ENCODE measurements at places on chromosomes 4 and X. TPM values are rescaled to one million over a fixed set of nuclear protein-coding genes. Genes with fewer than 3 reads are reported as not detected.

IQSEC2 gene
- 13.0 TPM for total RNA-seq

PRSS12 gene
- total RNA-seq, result 0.57 TPM

MAGIX gene
- total RNA-seq, result 0.17 TPM

TAF7L gene
- total RNA-seq, result 0.17 TPM

DTHD1 gene
- 0.68 TPM for total RNA-seq

HSPA4L gene
- 1.5 TPM for total RNA-seq

GAGE12J gene
- not detected for total RNA-seq

MAGEA1 gene
- total RNA-seq, result not detected

ARMCX5 gene
- total RNA-seq, result 8.2 TPM

ATP2B3 gene
- not detected for total RNA-seq

SPANXD gene
- not detected for total RNA-seq

BEND4 gene
- not detected for total RNA-seq

LIMCH1 gene
- 40.3 TPM for total RNA-seq

ZFX gene
- total RNA-seq, result 39.2 TPM

MAGEA2 gene
- total RNA-seq, result not detected

NOX1 gene
- total RNA-seq, result not detected

CFI gene
- 13.4 TPM for total RNA-seq

DDX53 gene
- total RNA-seq, result not detected

GATA1 gene
- total RNA-seq, result 0.44 TPM

NLRP2B gene
- total RNA-seq, result not detected

CXCL8 gene
- 0.38 TPM for total RNA-seq

MORC4 gene
- total RNA-seq, result 18.5 TPM

ODAM gene
- not detected for total RNA-seq

PDZD4 gene
- 1.3 TPM for total RNA-seq

SLITRK4 gene
- 46.6 TPM for total RNA-seq

TCP11X2 gene
- total RNA-seq, result not detected

HPGDS gene
- 0.57 TPM for total RNA-seq

CXorf51A gene
- total RNA-seq, result not detected

SLC10A6 gene
- total RNA-seq, result 16.3 TPM

HS6ST2 gene
- total RNA-seq, result 0.34 TPM

AVPR2 gene
- 5.3 TPM for total RNA-seq

SLITRK2 gene
- 1.3 TPM for total RNA-seq

CT55 gene
- not detected for total RNA-seq

CNKSR2 gene
- total RNA-seq, result 8.0 TPM

PPARGC1A gene
- total RNA-seq, result 4.2 TPM

NUDT10 gene
- total RNA-seq, result 0.88 TPM

SYN1 gene
- total RNA-seq, result 0.19 TPM

TMEM255A gene
- 0.88 TPM for total RNA-seq

UGT2A3 gene
- total RNA-seq, result not detected

INPP4B gene
- total RNA-seq, result 28.1 TPM

TMPRSS11F gene
- not detected for total RNA-seq

BANK1 gene
- 10.9 TPM for total RNA-seq

UCHL1 gene
- 31.5 TPM for total RNA-seq

SOD3 gene
- 211 TPM for total RNA-seq

PTTG2 gene
- total RNA-seq, result 6.2 TPM

LAS1L gene
- total RNA-seq, result 13.9 TPM

APOO gene
- 2.4 TPM for total RNA-seq

ZFP42 gene
- total RNA-seq, result not detected

AREG gene
- total RNA-seq, result 13.9 TPM

ARAP2 gene
- total RNA-seq, result 43.3 TPM

GUCY1B1 gene
- 11.5 TPM for total RNA-seq

MGARP gene
- not detected for total RNA-seq

SPANXA1 gene
- total RNA-seq, result not detected

HMGN5 gene
- 5.3 TPM for total RNA-seq

SERPINA7 gene
- total RNA-seq, result not detected

TRIM60 gene
- not detected for total RNA-seq

ATP8A1 gene
- 21.4 TPM for total RNA-seq
